HuH-7.5 (cell line): ENCODE measurements at places on chromosomes 6 and 20.

DNA sequence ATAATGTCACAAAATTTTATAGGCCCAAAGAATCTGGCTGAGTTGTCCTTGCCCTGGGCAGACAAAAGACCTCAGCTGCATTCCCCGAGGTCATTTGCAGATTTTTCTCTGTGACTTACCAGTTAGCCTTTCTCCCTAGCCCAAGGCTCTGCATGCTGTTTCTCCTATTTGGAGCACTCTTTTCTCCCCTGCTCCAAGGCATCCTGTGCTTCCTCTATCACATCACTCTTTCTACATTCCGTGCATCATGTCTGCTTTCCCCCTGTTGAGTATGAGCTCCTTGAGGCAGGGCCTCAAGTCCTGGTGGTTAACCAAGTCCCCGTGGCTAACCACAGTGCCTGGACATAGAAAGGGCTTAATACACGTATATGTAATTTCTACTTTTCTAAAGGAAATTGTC lies 593 bp upstream of the GSTA3 start:
- DNase-seq: no peak

- DNase-seq: no peak
Observed at GRCh38 chr20:48667889-48668413, 159.8 kb downstream of the PREX1 start.

- DNase-seq: no peak
Observed at GRCh38 chr6:45631396-45631795, 253.7 kb upstream of the SUPT3H start.

GRCh38 chr6:43810965-43811732 lies 41.1 kb downstream of the VEGFA start:
- DNase-seq: no peak

GRCh38 chr6:103862297-103862696 lies 997.4 kb downstream of the HACE1 start:
- DNase-seq: no peak

DNA sequence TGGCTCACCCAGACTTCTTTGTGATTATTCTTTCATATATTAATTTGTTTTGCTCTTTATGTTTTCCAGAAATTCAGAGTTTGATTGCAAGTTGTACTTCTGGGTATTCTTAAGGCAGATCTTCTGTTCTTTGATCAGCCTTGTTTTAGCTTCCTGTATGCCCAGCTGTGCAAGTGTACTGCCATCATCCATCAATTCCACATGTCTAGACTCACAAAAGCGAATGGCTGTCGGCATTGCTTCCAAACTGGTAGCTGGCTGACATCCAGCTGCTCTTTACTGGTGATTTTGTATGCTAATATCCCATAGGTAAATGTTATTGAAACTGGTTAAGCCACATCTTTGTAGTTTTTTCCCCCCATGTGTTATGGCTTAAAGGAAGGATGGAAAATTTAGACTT lies 1084.8 kb upstream of the CITED2 start:
- no peak for DNase-seq

DNA sequence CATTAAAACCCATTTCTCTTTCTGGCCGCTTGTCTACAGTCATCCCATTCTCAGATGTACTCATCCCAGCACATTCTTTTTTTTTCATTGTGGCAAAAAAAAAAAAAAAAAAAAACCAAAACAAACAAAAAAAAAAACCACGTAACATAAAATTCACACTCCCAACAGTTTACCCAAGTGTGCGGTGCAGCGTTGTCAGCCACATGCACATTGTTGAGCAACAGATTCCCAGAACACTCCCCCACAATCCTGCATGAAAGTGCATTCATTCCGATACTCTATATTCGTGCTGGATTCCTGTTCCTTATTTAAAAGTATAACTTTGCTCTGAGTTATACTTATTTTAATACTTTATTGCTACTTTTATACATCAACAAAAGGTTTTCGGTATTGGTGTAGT lies 96.0 kb downstream of the SASH1 start:
- no peak for DNase-seq

DNA sequence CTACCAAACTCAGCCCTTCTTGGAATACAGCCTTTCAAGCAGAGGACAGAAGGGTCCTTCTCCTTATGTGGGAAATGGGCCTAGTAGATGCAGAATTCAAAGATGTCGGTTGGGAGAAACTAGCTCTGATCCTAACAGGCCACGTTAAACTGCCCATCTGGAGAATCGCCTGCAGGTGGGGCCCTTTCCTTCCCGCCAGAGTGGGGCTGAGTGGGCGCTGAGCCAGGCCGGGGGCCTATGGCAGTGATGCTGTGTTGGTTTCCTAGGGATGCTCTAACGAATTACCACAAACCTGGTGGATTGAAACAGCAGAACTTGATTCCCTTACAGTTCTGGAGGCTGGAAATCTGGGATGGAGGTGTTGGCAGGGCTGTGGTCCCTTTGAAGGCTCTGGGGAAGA lies 9.1 kb downstream of the MAPK13 start:
- DNase-seq: no peak

GRCh38 chr20:61951695-61952533 lies 113.8 kb downstream of the TAF4 start:
- DNase-seq: no peak

- no peak for DNase-seq
Observed at GRCh38 chr20:24959591-24960301, 10.7 kb downstream of the CST7 start.
